T-helper 9 cell (primary cell): ENCODE measurements at places on chromosomes 16 and 17.

GRCh38 chr17:8144401-8145231 is 7.6 kb downstream of the PER1 start:
- no peak for DNase-seq

GRCh38 chr16:62213763-62214162 is 177.5 kb upstream of the CDH8 start:
- DNase-seq, result no peak

GRCh38 chr17:17472333-17472920 is 4.4 kb upstream of the MED9 start:
- no peak for DNase-seq

- no peak for DNase-seq
These were observed 9.2 kb downstream of the GRIN2A start for GRCh38 chr16:10172848-10173655.

- DNase-seq, result no peak
These were observed 25.8 kb upstream of the ABCC3 start for GRCh38 chr17:50608700-50609379.

DNA sequence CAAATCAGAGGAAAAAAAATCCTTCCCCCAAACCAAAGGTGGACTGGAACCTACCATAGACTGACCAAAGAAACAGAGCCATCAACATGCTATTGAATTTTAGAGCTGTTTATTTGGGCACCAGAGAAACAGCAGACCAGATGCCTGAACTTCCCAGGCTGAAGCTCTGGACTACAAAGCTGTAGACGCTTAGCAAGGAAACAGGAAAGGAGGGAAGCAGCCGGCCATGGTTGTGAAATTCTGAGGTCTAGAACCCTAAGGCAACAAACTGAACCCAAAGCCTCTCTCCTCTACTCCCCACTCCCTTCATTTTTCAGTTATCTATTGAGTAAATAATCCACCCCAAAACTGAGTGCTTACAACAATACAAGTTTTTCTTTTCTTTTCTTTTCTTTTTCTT is 45.4 kb upstream of the MEIOC start:
- no peak for DNase-seq

DNA sequence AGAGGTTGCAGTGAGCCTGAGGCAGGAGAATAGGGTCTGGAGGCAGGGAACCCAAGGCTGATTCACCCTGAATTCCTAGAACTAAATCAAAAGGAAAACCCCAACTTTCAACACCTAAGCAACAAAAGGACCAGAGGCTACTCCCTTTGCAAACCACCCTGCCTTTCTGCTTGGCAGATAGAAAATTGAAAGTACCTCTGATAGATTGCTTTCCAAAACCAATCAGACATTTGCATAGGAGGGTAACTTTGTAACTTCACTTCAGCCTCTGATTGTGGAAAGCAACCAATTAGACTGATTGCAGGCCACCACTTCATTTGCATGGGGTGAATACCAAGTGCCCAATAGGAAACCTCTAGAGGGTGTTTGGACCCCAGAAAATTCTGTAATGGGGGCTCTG is 10.9 kb upstream of the TMEM98 start:
- DNase-seq, result no peak

DNA sequence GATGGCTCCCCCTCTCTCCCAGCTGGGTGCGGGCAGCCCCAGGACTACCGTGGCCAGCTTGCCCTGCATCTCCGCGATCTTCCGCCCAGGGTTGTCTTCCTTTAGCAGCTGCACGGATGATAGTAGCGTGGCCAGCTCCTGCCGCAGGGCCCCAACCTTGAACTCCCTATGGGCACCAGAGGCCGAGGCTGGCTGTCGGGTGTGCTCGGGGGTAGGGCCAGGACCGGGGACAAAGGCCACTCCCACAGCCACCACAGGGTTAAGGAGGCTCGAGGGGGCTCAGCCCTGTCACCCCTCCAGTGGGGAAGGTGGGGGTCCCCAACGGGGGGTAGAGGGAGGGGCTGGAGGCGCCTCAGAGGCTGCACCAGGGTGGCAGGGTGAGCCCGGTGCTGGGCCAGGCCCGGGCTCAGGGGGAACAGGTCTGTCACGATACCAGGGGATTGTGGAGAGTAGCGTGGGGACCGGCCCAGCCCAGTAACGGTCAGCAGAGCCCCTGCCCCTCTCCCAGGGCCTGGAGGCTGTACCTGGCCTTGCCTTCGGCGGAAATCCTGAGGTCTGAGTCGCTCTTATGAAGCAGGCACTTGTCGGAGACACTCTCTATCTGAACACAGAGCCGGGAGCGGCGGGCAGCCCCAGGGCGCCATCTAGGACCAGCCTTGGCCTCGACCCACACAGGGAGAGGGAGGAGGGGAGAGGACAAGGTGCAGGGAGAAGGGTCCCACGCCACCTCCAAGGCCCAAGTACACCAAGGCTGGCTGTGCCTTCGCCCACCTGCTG is 5.2 kb downstream of the PERCC1 start:
- no peak for DNase-seq
